Bone marrow (tissue), 2 donors: ENCODE measurements at places on chromosomes 5 and 9.

DNA sequence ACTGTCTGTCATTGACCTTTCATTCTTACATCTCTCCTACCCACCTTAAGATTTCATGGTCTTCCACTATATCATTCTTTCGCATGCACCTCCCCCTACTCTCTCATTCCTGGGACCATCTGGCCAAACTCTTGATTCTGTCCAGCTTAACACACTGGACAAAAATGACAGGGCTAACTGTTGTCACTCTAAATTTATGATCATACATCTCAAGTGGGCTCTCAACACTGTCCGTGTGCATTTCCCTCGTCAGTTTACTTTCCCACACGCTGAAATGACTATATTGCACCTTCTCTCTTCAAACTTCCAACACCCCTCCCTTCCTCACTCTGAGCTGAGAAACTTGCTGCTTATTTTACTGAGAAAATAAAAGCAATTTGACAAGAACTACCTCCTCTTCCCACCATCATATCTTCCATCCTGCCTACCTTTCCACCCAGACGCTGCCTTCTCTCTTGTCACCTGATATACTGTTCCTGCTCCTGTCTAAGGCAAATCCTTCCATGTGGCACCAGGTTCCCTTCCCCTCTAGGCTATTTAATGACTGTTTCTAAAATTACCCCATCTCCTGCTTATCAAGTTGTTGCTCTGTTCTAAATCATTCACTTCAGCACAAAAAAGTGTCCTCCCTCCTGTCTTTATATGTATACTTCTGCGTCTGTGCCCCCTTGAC is 8.1 kb upstream of the KLF9 start:
- DNase-seq, result no peak

DNA sequence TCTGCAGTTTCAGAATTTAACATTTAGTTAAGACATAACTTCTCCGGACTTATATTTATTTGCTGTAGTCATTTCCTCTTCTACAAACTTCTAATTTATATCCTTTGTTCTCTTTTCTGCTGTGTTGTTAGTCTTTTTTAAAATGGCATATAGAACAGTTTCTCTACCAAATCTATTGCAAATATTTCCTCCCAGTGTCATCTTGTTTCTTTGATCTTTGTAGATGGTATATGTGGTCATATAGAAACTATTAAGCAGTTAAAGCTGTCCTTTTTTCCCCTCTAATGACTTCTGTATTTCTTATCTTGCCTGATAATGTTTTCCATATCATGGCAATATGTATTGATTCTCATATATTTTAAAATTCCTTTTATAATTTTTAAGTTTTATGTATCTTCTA is 264.5 kb downstream of the MCTP1 start:
- no peak for DNase-seq

DNA sequence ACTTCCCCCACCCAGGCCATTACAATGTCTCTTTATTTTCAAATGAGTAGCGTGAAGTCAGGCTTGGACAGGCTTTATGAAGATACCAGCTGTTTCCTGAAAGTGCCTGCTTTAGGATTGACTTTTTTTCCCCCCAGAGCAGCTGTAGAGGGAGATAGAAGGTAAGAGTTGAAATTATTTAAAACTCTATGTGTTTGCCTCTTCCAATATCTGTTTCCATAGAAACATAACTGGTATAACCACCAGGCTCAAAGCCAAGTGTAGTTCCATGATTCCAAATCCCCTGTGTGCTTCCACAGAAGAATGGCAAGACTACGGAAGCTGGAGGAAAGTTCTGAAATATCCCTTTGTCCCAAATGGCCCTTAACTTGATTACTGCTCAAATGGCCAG is 87.4 kb upstream of the TBC1D2 start:
- no peak for DNase-seq

GRCh38 chr5:110371011-110371724 is 355.3 kb downstream of the TMEM232 start:
- DNase-seq, result no peak
